HFFc6 (cell line): ENCODE measurements at places on chromosomes 6 and 20.

GRCh38 chr6:41688256-41688965, 47.0 kb downstream of the TFEB start:
- DNase-seq: no peak

- DNase-seq: no peak
Observed at GRCh38 chr6:24273096-24273870, 84.6 kb downstream of the DCDC2 start.

GRCh38 chr20:20317195-20317594, 50.7 kb upstream of the INSM1 start:
- no peak for DNase-seq

DNA sequence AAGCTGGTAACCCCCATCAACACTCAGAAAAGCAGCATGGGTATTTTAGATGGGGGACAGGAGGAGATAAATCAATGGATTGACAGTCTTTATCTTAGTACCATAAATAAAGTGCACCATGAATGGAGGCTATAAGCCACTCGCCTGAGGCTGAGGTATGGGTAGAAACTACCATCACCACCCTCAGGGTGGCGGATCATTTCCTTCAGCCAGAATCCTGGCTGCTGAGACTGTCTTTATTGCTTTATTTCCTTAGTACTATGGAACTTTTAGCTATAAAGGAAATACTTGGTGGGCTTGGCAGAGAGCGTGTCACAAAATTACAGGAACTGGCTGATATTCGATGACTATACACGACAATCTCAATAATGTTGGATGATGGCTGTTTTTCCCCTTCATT, 52.2 kb downstream of the STK38 start:
- no peak for DNase-seq

DNA sequence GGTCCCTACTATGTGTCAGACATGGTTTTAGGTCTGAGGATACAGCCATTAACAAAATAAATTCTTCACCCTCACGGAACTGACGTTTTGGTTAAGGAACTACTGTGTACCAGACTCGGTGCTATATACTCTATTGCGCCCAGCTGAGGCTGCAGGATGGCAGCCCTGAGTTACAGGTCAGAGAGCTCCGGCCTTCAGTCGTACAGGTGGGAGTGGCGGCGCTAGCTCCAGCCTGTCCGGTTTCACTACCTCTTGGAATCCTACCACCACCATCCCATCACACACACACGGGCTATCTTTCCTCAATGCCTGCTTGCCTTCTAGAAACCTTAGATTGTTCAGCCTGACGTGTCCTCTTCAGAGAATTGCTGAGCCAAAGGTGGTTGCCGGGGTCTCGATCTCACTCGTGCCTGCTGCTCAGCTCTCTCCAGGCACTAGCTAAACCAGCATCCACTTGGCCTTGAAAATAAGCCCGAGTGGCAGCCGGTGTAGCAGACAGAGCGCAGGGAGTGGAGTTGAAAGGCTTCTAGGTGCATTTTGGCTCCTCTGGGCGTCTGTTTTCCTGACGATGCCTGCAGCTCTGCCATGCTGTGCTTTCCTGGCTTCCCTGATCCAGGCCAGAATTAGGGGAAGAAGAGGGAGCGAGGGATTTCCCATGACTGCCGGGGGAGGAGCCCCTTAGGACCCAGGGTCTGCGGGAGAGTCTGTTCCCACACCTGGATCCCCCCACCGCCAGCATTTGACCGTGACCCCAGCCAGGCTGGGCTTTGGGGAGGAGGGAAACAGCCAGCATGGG, 1.1 kb upstream of the TCF15 start:
- DNase-seq: no peak

DNA sequence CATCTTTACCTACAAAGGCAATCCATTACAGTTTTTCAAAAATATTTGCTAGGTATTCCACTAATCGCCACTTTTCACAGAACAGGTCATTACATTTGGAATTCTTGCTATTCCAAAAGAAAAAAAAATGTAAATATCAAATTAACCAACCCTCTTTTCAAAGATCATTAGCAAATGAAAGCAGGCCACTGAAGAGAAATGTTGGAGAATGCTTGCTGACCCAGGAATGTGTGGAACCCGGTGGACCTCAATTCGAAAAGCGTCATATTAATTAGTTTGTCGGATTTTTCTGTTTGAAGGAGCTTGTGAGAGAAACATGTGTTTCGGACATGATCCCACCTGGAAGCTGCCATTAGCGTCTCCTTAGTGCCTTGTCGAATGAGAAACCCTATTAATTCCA, 27.9 kb upstream of the SERPINB9 start:
- DNase-seq: no peak
